ENCODE measurements at places on chromosomes 4 and X.

- DNase-seq: no peak
Observed at GRCh38 chr4:88147799-88148217, 10.6 kb downstream of the ABCG2 start.

GRCh38 chr4:139919004-139919403, 235.0 kb downstream of the MAML3 start:
- DNase-seq: no peak

DNA sequence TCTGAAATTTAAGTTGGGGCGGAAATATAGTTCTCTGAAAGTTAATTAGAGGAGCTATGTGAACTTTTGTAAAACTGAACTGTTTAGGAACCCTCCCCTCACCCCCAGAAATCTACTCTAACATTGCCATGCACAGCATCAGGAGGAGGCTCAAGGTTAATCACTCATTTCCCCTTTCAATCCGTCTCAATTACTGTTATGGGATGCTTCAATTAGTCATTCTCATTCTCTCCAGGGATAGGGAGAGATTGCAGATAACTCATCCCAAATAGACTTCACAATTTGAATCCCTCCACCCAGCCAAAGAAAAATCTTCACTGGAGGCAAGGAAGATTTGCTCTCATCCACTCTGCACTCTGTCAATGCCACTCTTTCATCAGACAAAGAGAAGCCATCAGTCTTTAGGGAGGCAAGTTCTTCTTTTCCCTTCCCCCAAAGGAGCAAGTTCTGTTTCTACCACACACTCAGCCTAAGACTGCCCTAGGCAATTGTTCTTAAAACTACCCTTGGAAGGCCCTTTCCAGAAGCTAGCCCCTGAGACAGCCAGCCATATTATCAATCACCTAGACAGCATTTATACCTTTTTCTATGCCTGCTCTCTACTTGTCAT, 140.4 kb downstream of the SLC10A7 start:
- DNase-seq: no peak

GRCh38 chr4:119498527-119498926, 130.1 kb downstream of the PDE5A start:
- DNase-seq: no peak

- no peak for DNase-seq
Observed at GRCh38 chrX:103877571-103877970, 45.5 kb upstream of the RAB9B start.

DNA sequence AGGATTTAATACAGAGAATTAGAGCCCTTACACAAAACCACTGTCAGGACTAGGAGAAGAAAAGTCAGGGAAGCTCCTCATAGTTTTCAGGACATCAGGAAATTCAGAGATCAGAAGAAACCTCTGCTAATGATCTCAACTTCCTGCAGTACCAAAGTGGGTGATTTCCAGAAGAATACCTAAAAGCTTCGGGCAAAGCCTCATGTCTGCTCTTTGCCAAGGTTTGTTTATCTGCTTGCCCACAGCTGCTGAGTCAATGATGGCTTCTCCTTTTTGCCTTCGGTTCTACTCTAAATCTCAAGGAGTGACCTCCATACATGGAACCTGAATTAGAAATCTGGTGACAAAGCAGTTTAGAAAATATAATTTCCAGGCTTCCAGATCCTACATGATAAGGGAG, 68.4 kb downstream of the USP38 start:
- no peak for DNase-seq

- no peak for DNase-seq
Observed at GRCh38 chr4:182380771-182381181, 137.6 kb downstream of the TENM3 start.

- DNase-seq: no peak
Observed at GRCh38 chrX:70488856-70489255, 44.2 kb downstream of the DLG3 start.

DNA sequence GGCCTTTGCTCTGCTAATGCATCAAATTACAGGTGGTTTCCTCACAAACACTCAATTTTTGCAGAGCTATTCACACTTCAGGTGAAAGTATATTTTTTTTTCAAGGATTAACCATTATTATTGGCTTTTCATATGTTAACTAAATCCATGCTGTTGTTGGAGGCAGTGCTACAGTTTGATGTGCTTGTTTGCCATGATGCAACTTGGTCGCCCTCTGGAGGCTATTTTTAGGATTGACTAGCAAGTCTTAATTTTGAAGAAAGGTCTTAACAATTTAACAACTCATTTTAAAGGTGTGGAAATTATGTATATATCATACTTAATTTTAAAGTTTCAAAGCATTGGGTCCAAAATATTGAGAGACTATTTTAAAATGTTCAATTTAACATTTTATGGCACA, 168.8 kb upstream of the FAM47A start:
- no peak for DNase-seq

DNA sequence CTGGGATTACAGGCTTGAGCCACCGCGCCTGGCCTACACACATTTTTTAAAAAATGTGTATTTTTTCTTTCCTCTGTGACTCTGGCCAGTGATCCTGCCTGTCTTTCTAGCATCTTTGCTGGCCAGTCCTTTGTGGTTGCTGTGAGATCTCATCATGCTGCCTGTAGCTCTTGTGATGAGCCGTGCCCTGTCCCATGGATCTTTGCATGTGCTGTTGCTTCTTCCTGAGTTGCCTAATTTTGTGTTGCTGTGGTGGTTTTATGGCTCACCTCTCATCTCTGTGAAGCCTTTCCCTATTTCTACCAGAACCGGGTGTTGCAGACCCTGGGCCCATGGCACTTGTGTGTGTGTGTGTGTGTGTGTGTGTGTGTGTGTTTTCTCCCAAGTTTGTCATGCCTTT, 8.3 kb downstream of the NSD2 start:
- no peak for DNase-seq

GRCh38 chr4:89640620-89641366, 196.2 kb downstream of the SNCA start:
- DNase-seq: no peak

- no peak for DNase-seq
Observed at GRCh38 chr4:112075129-112075753, 70.0 kb upstream of the FAM241A start.

GRCh38 chr4:100494166-100494565, 23.7 kb downstream of the EMCN start:
- DNase-seq: no peak

GRCh38 chr4:6236816-6237390, 32.7 kb upstream of the WFS1 start:
- DNase-seq: no peak

DNA sequence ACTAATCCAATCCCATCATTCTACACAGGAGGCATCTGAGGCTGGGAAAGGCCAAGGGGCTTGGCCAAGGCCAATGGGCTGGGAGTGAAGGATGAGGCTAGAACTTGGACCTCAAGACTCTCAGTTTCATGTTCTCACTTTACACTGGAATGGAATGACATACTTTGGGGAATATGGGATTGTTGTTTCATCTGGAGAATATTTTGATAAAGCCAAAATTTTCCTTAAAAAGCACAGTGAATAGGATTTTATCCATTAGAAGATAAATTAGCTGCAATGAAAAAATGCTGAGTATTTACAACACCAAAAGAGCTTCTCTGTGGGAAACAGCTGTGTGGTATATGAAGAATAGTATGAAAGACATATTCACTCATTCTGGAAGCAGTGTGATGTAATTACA, 29.3 kb downstream of the SMIM20 start:
- no peak for DNase-seq

- no peak for DNase-seq
Observed at GRCh38 chrX:16567681-16568080, 82.3 kb upstream of the S100G start.

DNA sequence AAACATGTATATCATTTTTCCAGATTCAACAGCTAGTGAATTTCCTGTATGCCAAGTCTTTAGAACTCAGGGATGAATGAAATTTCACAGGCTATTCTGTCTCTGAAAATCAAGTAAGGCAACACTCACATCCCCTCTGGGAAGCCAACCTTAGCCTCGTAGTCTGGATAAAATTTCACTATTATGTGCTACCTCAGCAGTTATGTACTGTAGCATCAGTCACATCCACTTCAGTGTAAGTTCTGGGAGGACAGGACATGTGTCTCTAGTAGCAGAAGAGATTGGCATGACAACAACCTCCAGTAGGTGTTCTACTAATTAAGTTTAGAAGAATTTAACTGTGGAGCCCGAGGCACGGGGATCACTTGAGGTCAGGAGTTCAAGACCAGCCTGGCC, 42.4 kb upstream of the HS3ST1 start:
- DNase-seq: no peak

GRCh38 chr4:20754036-20754435, 53.8 kb downstream of the PACRGL start:
- no peak for DNase-seq

DNA sequence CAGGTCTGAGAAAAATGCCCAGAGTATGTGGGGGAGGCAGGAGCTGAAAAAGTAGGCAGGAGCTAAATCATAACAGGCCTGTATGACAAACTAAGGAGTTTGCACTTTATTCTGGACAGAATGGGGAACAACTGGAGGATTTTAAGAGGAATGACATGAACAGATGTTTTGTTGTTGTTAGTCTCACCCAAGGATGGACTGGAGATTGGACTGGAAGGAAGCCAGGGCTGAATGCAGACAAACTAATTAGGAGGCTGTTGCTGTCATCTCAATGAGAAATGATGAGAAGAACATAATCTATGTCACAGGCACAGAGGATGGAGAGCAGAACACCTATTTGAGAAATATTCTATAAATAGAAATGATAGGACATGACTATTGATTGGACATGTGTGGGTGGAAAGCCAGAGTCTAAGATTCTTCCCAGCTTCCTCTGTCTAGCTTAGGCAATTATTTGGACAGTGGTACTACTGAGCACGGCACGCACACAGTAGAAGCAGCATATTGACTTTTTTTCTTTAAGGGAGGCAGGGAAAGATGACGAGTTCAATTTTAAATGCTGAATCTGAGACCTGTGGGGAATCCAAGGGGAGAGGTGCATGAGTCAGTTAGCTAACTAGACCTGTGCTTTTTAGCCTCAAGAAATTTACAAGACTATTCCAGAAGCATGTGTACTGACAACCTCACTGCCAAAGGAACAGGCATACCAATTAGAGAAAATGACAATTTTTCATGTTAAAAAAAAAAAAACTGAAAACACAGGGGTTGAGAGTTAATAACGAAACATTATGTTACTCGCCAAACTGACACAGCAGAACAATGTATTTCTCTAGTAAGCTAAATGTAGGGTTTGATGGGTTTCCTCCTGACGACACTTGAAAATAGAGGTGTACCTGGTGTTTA, 963 bp upstream of the USO1 start:
- no peak for DNase-seq

DNA sequence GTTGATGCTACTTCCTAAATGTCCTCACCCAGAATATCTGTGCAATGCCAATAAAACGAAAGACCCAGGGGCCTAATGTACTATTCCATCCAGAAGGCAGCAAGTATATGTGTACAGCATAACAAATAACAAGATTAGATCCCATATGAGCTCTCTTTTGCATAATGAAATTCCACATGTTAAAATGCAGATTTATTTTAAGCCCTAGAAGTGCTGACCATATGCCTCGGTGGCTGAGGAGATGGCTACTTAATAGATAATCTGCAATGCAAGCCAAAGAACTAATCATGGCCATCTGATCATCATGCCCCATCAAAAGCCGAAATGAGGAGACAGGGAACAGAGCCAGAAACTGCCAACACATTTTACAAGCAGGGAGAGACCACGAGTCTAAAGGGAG, 293.5 kb downstream of the KCNIP4 start:
- DNase-seq: no peak

DNA sequence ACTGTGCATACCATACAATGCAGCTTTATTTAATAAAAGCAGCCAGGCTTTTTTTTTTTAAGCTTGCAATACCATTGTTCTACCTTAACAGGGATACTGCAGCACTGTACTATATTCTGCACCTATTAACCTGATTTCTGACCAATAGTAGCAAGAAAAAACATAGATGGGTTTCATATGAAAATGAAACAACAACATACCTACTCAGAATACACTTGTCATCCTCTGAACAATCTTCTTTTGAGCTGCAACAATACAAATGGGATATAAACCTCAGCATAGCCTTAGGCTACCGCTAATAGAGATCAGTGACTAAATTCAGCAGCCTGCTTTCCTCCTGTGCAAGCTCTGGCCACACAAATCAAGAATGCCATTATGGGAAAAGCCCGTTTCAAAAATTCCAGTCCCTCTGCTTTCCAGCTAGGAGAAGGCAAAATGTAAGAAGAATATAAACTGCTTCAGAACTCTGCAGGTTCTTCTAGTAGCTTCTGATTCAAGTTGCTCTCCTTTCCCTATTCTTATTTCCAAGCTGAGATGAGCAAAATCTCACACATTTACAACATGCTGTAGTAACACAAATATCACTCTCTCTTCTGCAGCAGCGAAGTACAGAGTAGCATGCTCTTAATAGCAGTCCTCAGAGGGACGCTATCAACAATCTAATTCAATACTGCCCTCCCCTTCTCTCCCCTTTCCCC, 143.4 kb downstream of the KLHL13 start:
- DNase-seq: no peak

DNA sequence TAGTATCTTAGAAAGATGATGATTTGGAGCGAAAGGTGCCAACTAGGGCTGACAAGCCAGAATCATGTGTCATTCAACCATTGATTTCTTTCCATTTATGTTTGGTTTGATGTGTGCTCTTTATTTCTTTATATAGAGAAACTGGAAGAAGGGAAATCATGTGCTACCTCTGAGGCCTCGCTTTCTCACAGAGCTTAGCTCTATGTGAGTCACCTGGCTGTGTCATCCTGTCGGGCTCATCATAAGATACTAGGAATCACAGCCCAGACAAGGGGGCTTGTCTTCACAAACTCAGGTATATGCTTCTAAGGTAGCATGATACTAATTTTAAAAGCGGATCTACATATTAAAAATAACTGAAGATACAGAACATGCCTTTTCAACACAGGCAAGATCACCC, 81.7 kb upstream of the GPM6B start:
- no peak for DNase-seq

GRCh38 chrX:125621588-125621927, 301.9 kb downstream of the TEX13C start:
- DNase-seq: no peak

DNA sequence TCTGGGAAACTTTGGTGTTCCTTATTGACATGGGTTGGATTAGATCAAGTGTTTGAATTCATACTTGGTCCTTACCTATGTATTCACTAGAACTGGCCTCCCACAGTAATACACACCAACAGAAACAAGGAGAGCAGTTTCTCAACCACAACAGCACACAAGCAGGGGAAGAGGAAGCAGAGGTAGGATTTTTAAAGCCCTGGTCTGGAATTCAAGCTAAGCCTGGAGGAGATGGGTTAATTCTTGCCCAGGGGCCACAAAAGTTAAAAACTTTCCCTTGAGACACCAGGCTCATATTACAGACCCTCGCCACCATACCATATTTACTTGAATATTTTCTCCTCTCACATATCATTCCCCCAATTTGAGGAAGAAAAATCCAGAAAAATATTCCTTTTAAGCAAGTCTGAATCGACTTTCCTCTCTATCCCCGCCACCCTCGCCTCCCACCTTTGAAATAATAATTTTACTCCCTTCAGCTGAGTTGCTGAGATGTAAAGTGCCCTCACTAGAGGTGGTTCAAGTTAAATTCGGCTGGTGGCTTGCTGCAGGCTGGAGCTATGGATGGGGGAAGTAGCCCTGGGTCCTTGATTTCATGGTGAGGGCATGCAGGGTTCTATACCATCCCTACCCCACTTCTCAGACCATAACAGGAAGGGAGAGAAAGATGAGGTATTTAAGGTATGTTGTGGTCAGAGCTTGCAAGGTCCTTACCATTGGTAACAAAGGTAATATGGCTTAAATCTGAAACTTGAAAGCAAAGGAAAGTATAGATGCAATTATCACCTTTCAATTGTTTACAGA, 440.2 kb downstream of the INPP4B start:
- DNase-seq: no peak

GRCh38 chrX:68824565-68825125, 4.2 kb upstream of the EFNB1 start:
- DNase-seq: no peak

Data from activated effector memory CD4-positive, alpha-beta T cell treated with Interleukin-2 at 50 U/mL for 16 hours (primary cell).